CD8-positive, alpha-beta T cell (primary cell): ENCODE measurements at places on chromosomes 1 and 21. TPM values are rescaled to one million over a fixed set of nuclear protein-coding genes. Genes with fewer than 3 reads are reported as not detected.
A peak's percentile ranks its signal among the peaks of the same experiment; 100 is the strongest.

CFAP107 gene
- total RNA-seq: not detected

DNA sequence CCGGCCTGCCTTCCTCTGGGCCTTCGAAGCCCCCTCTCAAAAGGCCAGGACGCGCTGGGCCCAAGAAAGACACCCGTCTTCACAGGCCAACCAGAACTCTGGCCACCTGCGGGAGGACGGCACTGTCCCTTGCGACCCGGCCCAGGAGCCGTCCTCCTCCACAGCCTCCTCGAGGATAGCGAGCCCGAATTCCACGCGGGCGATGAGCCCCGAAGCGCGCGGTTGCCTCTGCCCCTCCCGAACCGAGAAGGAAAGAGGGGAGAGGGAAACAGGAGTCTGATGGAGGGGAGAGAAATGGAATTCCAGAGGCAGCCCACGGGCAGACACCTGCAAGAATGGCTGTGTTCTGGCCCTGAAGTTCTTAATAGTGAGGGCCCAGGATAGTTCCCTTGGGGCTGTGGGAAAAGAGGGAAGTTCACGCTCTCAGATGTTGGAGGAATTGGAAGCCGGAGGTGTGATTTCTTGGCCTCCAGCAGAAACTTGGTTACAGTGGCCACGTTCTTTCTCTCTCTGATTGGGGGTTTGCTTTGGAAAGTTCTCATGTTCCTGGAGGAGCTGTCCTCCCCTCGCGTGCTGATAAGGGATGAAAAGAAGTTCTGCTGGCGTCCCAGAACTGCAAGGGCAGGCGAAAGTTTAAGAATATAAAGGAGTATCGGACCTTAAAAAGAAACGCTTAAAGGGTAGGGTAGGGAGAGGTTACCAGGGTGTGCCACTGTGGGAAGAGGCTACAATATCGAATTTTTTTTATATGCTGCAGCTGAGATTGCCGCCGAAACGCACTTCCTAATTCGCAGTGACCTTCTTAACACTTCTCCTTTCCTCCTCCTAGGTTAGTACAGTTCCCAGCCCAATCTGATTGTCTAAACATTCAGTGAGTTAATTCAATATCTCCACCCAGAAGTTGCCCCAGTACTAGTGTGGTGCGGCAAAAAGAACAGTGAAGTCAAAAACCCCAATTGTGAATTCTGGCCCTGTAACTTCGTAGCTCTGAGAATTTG lies 5.8 kb upstream of the SLC44A5 start:
- DNase-seq: peak; percentile 1

- no peak for DNase-seq
These were observed 39.8 kb upstream of the ZBTB18 start for GRCh38 chr1:244011271-244011670.

DNA sequence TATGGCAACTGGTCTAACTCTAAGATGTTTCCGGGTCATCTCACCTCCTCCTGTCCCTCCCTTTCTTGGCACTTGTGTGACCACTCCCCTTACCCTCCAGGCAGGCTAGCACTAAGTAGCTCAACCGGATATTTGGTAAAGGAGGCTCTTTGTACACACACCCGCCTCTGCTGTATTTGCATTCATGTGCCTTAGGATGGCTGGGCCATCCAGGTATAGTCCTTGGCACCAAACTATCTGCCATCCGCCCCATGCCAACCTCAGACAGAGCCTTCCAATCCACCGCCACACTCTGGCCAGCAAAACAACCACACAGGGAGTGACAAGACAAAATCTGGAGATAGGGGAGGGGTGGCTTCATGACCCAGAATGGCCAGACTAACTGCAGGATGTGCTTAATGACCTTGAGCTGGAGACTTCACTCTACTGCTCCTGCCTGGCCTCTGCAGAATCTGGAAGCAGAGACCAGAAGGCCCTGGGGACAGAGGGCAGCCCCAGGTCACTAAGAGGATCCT lies 59.5 kb downstream of the CDK18 start:
- DNase-seq: no peak

CD1B gene
- total RNA-seq: not detected

NPHS2 gene
- not detected for total RNA-seq

DNA sequence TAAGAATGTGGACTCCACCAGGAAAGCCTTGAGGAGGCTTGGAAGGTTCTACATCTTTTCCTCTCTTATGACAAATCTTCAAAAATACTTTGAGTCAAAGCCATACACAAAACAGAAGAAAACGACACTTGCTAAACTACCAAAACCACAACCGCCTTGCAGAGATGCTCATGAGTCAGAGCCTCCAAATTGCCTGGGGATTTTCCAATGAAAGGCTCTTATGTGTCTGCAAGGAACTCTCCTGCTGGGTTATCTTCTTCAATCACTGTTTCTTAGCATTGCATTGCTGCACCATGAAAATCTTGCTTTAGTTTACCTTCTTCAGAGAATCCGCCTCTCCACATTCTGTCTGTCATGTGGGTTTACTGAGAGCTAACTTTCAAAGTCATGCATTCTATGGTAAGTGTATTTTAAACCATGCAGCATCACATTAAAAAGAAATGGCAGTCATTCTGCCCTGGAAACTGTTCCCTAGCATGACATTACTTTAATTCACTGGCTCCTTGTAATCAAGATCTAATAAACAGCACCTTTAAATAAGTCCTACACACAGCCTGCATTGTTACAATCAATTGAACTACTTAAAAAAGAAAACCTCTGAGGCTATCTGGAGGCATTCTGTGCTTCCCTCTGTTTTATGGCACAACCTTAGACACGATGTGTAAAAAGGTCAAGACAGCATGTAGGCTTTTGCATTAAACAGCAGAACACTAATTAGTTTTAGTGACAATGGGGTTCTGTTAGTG lies 210.0 kb upstream of the FOXD3 start:
- no peak for DNase-seq

- DNase-seq: peak; percentile 58
These were observed 25.0 kb upstream of the LAPTM5 start for GRCh38 chr1:30782361-30783255.

SPRR2A gene
- not detected for total RNA-seq

MIA3 gene
- total RNA-seq: 144 TPM

HORMAD1 gene
- not detected for total RNA-seq

CR1L gene
- total RNA-seq: not detected

GRCh38 chr1:15258833-15259621 lies 12.0 kb downstream of the FHAD1 start:
- DNase-seq: no peak
